ENCODE measurements at places on chromosomes 2 and 18.
A peak's percentile ranks its signal among the peaks of the same experiment; 100 is the strongest.

DNA sequence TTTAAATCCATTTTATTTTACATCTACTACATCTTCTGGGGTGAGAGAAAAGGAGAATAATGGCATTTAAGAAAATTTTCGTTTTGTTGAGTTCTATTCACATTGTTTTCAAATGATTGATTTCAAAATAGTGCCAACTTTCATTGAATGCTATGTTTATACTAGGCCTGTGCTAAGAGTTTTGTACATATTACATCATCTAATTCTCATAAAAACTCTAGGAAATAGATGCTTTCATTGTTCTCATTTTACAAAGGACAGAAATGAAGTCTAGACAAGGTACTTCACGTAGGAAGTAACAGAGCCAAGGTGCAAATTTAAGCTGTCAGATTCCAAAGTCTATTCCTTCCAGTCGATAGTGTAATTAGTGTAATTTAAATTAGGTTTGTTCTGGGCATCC is 402.8 kb upstream of the UBE2E3 start:
- DNase-seq = no peak

DNA sequence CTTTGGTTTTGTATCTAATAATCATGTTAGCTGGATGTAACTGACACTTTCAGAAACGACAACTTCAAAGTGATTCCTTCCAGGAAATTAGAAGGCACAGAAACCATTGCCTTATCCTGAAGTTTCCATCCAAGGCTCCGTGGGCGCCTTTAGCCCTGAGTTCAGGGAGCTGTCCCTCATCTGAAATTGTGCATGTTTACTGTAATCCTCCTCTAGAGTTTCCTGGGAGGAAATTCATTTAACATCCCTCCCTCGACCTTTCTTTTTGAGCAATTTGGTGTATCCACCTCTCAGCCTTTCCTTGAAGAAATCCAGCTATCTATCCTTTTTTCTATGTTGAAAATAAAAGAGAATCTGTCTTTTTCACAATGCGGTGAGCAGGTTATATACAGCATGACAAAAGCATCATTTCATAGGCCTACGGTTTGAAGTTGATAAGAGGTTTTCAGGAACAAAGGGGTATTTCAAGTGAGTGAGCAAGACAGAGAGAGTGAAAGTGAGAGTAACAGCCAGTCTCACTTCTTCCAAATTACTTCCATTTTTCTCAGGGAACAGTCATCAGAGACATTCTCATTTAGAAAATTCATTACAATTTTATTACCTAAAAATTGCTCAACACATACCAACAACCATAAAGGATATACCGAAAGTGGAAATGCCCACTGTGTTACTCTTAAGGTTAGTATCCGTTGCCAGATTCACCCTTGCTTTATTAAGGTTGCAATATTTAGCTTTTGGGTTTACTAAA is 167.3 kb downstream of the MREG start:
- no peak for DNase-seq

- no peak for DNase-seq
These were observed 105.4 kb downstream of the RGPD3 start for GRCh38 chr2:106362789-106363188.

DNA sequence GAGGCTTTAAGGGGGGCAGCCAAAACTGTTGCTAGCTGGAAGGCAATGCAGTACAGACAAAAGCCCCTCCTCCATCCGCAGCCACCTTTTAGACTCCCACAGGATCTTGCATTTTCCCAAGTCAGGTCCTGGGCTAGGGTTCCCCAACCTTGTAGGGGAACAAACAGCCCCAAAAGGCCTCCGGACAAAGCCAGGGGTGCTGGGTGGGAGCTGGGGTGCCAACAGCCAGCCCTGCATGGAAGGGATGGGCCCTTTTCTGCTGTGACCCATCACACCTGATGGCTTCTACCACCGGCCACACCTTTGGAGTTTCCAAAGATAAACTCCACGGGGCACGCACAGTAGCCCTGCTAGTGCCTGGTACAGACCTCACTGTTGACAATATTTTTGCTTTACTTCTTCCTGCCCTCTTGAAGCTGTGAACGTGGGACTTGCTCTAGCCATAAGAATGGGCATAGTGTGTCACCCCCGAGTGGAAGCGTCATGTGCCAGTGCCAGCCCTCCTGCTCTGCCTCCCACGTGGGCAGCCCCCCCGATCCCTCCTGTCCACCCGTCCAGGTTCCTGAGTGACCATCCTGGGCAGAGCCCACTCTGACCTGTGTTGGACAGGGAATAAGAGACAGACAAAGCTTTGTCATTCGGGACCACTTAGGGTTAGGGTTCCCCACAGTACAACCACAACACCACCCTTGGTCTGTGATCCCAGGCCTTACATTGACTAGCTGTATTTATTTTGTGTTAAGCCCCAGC is 18.8 kb downstream of the TUBB6 start:
- DNase-seq = no peak

DNA sequence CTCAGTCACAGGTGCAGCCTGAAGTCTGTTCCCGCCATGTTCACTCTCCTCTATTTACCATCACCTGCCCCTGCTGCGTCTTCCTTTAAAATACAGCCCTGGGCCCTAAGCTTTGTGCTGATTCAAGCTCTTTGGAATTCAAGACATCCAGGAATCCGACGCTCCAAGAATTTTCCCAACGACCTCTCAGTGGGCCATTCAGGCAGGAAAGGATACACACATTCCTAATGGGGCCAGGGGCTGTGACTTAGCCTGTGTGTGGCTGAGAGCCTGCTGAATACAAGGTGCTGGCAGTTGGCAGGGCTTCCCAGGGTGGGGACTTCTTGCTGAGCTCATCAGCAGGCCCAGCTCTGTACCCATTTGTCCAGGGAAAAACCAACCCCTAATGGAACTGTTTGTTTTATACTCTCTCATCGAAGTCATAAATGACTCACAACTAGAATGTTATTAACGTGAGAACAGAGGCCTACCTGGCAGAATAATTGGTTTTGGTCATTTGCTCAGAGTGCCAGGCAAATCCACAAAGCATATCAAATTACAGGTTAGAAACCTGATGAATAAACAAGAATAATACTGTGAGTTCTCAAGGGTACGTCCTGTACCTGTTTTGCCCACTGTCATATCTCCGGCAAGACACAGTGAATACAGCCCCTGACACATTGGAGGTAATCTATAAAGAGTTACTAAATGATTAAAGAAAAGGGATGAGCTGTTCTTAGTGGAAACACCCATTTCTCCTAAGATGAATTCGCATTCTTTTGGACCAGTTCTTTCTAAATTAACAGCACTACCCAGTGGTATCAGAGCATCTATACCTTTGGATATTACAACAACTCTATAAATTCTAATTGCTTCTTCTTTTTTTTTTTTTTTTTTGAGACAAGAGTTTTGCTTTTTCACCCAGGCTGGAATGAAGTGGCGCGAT is 12.6 kb upstream of the KCMF1 start:
- DNase-seq = peak; percentile 79

- DNase-seq = no peak
These were observed 102.8 kb upstream of the TMEM18 start for GRCh38 chr2:780002-780401.

DNA sequence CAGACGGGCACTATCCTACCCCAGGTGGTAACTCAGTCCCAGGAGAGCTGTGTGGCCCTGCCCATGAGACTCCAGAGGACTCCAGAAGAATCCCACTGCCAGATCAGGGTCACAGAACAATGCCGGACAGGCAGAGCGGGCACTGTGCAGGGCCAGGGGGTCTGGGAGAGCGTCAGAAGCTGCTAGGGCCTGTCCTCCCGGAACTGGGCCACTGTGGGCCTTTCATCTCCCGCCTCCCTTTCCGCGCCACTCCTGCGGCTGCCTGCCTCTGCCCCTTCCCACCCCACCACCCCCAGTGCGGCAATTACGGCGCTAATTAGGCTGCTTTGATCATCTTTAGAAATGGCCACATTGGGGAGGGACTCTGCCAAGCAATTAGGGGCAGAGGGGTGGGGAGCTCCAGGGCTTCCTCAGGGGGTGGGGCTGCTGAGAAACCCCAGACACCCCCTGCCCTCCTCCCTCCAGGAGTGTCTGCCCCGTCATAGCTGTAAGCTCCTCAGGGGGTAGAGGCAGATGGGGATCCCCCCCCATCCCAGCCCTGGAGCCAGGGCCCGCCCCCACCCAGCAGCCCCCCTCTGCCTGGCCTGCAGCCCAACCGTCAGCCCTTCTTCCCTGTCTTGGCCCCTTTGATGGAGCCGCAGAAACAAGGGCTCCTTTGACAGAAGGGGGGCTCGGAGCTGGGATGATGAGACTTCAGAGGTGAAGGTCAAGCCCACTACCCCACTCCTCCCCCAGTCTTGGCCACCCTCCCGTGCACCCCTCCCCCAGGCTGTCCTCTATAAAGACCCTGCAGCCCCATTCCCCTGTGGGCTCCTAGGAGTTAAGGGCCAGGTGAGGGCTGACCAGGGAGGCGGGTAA is at the start of gene PRSS56:
PRSS56 (plus strand) TSS at position 808 of the 858 bp plus-strand sequence. CDS start 211 bp downstream, outside the sequence.
- no peak for DNase-seq

GRCh38 chr18:63539904-63540510 is 2.2 kb upstream of the SERPINB12 start:
- no peak for DNase-seq

DNA sequence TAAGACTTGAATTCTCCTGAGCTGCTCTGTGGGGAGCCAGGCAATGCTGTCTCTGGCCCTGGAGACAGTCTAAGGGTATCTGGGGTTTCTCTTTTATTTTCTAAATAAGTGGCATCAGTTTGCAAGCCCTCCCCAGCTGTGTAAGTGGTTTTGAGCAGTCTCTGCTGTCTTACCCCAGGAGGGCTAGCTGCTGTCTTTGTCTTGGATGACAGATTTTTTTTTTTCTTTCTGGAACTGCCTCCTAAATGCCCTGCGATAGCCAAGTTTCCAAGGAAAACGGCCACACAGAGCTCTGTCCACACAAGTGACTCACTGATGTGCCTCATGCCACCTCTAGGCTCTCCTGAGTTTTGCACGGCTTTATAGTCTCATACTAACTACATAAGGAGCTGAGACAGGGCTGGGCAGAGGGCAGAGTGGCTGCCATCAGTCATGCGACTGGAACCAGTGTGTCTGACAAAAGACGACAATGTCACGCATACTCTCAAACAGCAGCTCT is 37.2 kb upstream of the THOC1 start:
- no peak for DNase-seq

- no peak for DNase-seq
These were observed 182.4 kb downstream of the NCK2 start for GRCh38 chr2:105926960-105927678.
